ENCODE measurements at places on chromosomes 2 and 18.

- DNase-seq, result no peak
Observed at GRCh38 chr2:67075530-67076238, 321.4 kb upstream of the ETAA1 start.

DNA sequence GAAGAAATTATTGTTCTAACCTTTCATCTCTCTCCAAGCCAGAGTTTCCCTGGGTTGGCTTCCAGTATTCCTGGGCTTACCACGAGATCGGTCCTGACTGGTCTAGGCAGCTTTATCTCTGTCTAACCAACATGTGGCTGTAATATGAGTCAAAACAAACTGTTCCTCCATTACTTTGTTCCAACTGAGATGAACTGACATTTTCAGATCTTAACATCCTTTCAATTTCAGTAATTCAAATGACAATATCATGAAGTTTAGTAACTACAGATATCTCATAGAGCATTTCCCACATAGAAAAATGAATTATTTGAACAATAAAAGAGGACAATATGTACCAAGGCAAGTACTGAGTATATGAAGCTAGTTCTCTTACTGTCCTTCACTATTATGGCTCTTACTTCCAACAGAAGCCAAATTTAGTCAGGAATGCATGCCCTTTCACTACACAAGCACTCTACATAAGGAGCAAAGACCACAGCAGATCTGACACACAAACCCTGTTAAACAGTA lies 15.5 kb downstream of the SLC25A12 start:
- no peak for DNase-seq

- DNase-seq, result peak; percentile 35
Observed at GRCh38 chr2:204110338-204110741, 173.8 kb downstream of the ICOS start.

DNA sequence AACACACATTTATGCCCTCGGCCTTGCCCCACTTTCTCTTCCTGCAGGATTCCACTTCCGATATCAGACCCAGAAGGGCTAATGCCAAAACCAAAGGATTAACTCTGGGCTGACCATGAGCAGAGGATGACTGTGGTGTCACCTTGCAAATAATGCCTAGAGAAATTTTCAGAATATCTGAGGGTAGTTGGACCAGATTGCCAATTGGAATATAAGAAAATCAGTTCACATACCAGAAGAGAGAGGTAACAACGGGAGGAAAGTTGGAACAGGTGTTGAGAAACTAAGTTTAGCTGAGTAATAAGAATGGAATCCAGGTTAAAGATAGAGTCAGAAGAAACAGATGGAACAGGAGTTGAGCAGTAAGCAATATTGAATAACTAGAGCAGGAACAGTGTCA lies 232.7 kb upstream of the UBE2E3 start:
- DNase-seq, result no peak

- no peak for DNase-seq
Observed at GRCh38 chr2:189595417-189595816, 14.8 kb upstream of the SLC40A1 start.

- no peak for DNase-seq
Observed at GRCh38 chr18:36120297-36120696, 8.8 kb downstream of the SLC39A6 start.

All from CD4-positive, alpha-beta T cell (primary cell).